NCI-H446 (cell line): ENCODE measurements at places on chromosomes 11 and 22.

GRCh38 chr11:118921929-118922744 lies 3.6 kb downstream of the BCL9L start:
- no peak for DNase-seq

GRCh38 chr22:31119026-31119717 lies 3.6 kb upstream of the INPP5J start:
- no peak for DNase-seq

DNA sequence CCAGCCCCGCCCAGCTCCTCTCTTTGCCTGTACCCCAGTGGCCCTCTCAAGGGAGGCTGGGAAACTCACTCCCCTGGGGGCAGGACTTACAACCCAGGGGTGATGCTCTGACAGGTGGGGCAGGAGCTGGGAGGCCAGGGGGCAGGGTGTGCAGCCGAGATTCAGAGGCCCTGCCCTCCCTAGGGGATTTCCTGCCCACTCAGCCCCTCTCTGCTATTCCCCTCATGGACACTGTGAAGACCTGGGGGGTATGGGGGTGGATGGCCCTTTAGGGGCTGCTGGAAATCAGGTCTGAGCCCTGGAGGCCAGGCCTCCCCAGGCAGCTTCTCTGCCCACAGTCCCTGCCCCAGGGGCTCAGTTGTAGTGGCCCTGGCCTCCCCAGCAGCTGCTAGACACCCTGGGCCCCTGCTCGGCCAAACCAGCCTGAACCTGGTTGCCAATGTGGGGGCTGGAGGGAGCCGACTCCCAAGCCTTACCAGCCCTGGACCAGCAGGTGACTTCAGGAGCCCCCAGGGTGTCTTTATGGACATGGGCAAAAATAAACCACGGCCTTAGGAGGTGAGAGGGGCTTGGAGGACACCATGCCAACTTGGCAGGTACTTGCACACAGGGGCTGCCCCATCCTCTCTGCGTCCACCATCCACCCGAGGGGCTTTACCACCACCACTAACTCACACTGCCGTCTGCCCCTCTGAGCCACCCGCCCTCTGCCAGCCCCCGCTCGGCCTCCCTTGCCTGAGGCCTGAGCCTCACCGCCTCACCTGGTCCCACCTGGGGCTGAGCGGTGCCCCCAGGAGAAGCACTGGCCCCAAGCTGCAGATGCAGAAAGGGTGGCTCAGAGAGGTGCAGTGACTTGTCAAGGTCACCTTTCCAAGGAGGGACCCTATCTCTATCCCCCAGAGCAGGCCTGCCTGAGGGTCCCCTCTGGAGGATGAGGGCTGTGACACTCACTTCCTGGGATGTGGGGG lies 2.8 kb upstream of the PHLDA2 start:
- DNase-seq = no peak

GRCh38 chr11:9765320-9766101 lies 101.6 kb downstream of the SWAP70 start:
- no peak for DNase-seq

DNA sequence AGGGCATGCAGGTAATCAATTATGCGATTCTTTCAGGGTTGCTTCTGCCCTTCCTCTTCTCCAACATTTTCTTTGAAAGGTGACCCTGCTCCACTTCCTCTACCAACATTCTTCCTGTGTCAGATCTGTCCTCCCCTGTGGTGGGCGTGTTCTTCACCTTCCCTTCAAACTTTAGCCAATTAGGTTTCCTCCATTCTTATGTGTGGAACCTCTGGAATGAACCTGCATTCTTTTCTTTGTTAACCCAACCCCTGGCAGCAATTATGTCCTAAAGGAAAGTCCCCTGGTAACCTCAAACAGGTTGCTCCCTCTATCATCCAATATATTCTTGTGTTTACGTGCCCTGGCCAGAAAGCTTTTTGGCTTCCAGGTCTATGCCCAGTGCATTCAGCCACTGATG lies 22.4 kb downstream of the KIRREL3 start:
- DNase-seq = no peak

DNA sequence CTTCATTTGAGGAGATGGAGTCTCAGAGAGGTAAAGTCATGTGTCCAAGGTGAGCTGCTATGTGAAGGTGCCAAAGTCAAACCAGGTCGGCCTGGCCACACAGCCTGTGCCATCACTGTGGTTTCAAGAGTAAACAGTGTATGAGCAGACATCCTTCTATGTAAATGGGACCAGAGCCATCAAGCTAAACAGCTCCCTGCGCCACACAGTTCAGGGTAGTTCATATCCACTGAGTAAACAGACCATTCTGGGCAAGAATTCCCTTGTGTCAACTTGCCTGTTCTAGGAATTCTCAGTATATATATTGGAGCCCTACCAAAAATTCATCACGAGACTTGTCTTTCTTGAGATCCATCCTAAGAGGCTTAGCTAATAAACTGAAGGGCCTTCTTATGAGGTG lies 77.5 kb downstream of the AMOTL1 start:
- peak; percentile 20 for DNase-seq

GRCh38 chr22:37279331-37280181 lies 2.8 kb upstream of the CYTH4 start:
- no peak for DNase-seq

GRCh38 chr11:111006227-111006626 lies 239.3 kb upstream of the POU2AF2 start:
- DNase-seq = no peak

GRCh38 chr11:74268456-74268855 lies 43.0 kb downstream of the P4HA3 start:
- DNase-seq = no peak

GRCh38 chr22:25167834-25168601 lies 31.6 kb upstream of the CRYBB3 start:
- DNase-seq = no peak

- DNase-seq = no peak
Measured at GRCh38 chr11:849104-849824, 6.6 kb downstream of the TSPAN4 start.

GRCh38 chr22:49365910-49366309 lies 461.8 kb downstream of the BRD1 start:
- DNase-seq = no peak

GRCh38 chr22:19921544-19922081 lies 20.0 kb upstream of the COMT start:
- DNase-seq = no peak
